Left lung (tissue), 14 donors: ENCODE measurements at places on chromosomes 5 and 9.

DNA sequence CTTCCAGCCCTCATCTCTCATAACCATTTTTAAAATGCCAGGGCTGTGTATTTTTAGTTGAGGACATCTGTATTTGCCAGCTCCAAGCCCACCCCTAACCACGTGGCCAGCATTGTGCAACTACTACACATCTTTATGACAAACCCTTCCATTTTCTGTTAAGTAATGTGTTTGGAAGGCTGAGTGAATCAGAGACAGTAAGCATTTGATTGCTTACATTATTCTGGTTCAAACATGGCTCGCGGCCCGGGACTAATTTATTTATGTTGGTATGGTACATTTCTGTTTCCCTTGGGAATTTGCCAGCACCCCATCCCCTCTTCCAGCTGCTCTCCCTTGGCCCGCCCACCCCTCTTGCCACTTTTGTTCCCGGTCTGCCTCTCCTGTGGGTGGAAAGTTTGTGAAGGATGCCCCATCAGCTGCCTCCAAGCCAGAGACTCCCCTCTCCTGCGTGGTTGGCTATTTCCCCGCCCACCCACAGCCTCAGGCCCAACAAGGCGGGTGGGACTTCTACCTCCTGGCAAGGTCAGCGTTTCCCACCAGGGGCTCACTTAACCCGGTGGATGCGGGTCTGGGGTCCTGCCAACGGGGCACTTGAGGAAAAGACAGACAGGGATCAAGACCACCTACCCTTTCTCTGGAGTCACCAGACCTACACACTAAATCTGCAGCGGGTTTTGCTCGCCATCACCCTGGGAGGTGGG, 162.2 kb downstream of the HSD17B3 start:
- DNase-seq, result peak; percentile 85
- no peaks in the 10 kb centered on the region for H3K27me3 ChIP-seq
- H3K36me3 ChIP-seq, result no peaks in the 10 kb centered on the region
- H3K27ac ChIP-seq, result no peak overlapping the region

GRCh38 chr5:73319036-73319435, 129.5 kb downstream of the FOXD1 start:
- no peaks in the 10 kb centered on the region for H3K4me1 ChIP-seq
- no peak for DNase-seq
- no peak overlapping the region for H3K4me3 ChIP-seq
- H3K27me3 ChIP-seq, result peaks cover 9% of the 10 kb centered on the region

- H3K4me3 ChIP-seq, result no peak overlapping the region
- peaks cover 75% of the 10 kb centered on the region for H3K4me1 ChIP-seq
- H3K36me3 ChIP-seq, result no peaks in the 10 kb centered on the region
- H3K27ac ChIP-seq, result peak overlapping the region; percentile 77
- no peak for DNase-seq
- H3K27me3 ChIP-seq, result no peaks in the 10 kb centered on the region
These were observed 94.0 kb downstream of the ZNF608 start for GRCh38 chr5:124652514-124652819.

GRCh38 chr5:95812074-95812471, 10.5 kb downstream of the GLRX start:
- DNase-seq, result peak; percentile 49
- no peaks in the 10 kb centered on the region for H3K27me3 ChIP-seq
- peaks cover 66% of the 10 kb centered on the region for H3K36me3 ChIP-seq
- H3K27ac ChIP-seq, result peak overlapping the region; percentile 52

- H3K4me1 ChIP-seq, result no peaks in the 10 kb centered on the region
- H3K4me3 ChIP-seq, result no peak overlapping the region
- H3K36me3 ChIP-seq, result peaks cover 41% of the 10 kb centered on the region
- no peaks in the 10 kb centered on the region for H3K27me3 ChIP-seq
These were observed 41.6 kb downstream of the KIAA1191 start for GRCh38 chr5:176319827-176320554.

GRCh38 chr5:135174315-135175096, 140.5 kb upstream of the PITX1 start:
- H3K27me3 ChIP-seq, result no peaks in the 10 kb centered on the region
- no peak overlapping the region for H3K4me3 ChIP-seq
- DNase-seq, result no peak
- no peak overlapping the region for H3K27ac ChIP-seq
- no peaks in the 10 kb centered on the region for H3K4me1 ChIP-seq

GRCh38 chr9:76310991-76311390, 83.2 kb downstream of the RFK start:
- no peak for DNase-seq
- H3K36me3 ChIP-seq, result no peaks in the 10 kb centered on the region
- no peaks in the 10 kb centered on the region for H3K27me3 ChIP-seq
- no peak overlapping the region for H3K27ac ChIP-seq

GRCh38 chr9:100368672-100369071, 15.9 kb upstream of the TEX10 start:
- H3K27ac ChIP-seq, result no peak overlapping the region
- no peaks in the 10 kb centered on the region for H3K36me3 ChIP-seq
- no peaks in the 10 kb centered on the region for H3K4me1 ChIP-seq
- DNase-seq, result no peak
- no peaks in the 10 kb centered on the region for H3K27me3 ChIP-seq
- H3K4me3 ChIP-seq, result no peak overlapping the region

DNA sequence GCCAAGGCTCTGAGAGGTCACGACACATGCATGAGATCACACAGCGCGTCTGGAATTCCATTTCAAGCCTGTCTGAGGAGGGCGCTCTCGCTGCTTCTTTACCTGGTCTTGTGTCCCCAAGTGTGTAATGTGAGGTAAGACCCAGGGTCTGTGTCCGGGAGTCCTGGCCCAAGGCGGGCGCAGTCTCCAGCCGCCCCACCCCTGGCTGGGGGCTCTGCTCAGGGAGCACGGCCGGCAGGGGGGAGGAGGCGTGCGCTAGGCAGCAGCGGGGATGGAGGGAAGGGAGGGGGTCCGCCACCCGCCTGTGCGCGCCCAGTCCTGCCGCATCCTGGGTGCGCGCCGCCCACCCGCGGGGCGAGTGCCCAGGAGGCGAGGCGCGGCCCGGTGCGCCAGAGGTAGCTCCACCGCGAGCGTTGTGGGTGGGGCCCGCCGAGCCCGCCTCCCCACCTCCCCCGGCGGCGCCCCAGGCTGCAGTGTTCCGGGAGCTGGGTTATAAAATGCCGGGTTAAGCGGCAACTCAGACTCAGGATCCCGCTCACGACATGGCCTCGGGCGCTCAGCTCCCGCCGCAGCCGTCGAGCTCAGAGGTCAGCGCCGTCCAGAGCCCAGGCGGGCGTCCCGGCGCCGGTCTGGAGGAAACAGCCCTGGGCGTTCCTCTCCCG, at the start of gene CCNI2:
CCNI2 (plus strand) TSS at position 473 of the 662 bp plus-strand sequence; CDS start at position 543, 70 bp downstream.
- H3K27me3 ChIP-seq, result peaks cover 26% of the 10 kb centered on the region
- peak; percentile 25 for DNase-seq
- H3K27ac ChIP-seq, result peak within 1 kb of the TSS; percentile 18
- H3K4me1 ChIP-seq, result peaks cover 11% of the 10 kb centered on the region

- no peaks in the 10 kb centered on the region for H3K4me1 ChIP-seq
- H3K27me3 ChIP-seq, result no peaks in the 10 kb centered on the region
- no peak for DNase-seq
- no peaks in the 10 kb centered on the region for H3K36me3 ChIP-seq
- no peak overlapping the region for H3K4me3 ChIP-seq
These were observed 172.7 kb upstream of the RIOK2 start for GRCh38 chr5:97355775-97356174.

DNA sequence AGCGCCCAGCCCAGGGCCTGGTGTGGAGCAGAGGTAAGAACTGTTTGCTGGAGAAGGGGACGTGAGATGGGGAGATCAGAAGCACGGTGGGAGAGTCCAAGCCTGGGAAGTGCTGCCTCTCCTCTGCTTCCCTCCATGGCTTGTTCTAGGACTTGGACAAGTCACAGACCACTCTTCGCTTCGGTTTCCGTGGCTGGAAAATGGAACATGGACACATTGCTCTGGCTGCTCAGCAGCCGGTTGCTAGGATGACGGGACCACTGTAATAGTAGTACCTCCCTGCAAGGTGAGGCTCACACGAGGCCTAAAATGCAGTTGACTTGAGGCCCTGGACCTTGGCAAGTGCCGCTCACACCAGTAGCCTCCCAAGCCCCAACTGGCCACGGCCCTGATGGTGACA, 175.8 kb upstream of the FSTL4 start:
- no peaks in the 10 kb centered on the region for H3K4me1 ChIP-seq
- H3K27me3 ChIP-seq, result no peaks in the 10 kb centered on the region
- no peak for DNase-seq
- H3K36me3 ChIP-seq, result no peaks in the 10 kb centered on the region
- H3K4me3 ChIP-seq, result no peak overlapping the region

GRCh38 chr9:77221431-77221830, 44.1 kb downstream of the VPS13A start:
- no peaks in the 10 kb centered on the region for H3K4me1 ChIP-seq
- no peak overlapping the region for H3K4me3 ChIP-seq
- H3K27ac ChIP-seq, result no peak overlapping the region
- DNase-seq, result no peak
- H3K36me3 ChIP-seq, result no peaks in the 10 kb centered on the region

- peak overlapping the region; percentile 70 for H3K27ac ChIP-seq
- no peak overlapping the region for H3K4me3 ChIP-seq
- peak; percentile 32 for DNase-seq
- peaks cover 9% of the 10 kb centered on the region for H3K4me1 ChIP-seq
- H3K36me3 ChIP-seq, result peaks cover 11% of the 10 kb centered on the region
- H3K27me3 ChIP-seq, result no peaks in the 10 kb centered on the region
These were observed 41.3 kb downstream of the PFDN1 start for GRCh38 chr5:140261403-140262171.

- H3K27me3 ChIP-seq, result no peaks in the 10 kb centered on the region
- H3K36me3 ChIP-seq, result no peaks in the 10 kb centered on the region
- H3K4me1 ChIP-seq, result no peaks in the 10 kb centered on the region
- H3K4me3 ChIP-seq, result no peak overlapping the region
- no peak for DNase-seq
- no peak overlapping the region for H3K27ac ChIP-seq
These were observed 41.0 kb upstream of the FBN2 start for GRCh38 chr5:128579093-128579492.

DNA sequence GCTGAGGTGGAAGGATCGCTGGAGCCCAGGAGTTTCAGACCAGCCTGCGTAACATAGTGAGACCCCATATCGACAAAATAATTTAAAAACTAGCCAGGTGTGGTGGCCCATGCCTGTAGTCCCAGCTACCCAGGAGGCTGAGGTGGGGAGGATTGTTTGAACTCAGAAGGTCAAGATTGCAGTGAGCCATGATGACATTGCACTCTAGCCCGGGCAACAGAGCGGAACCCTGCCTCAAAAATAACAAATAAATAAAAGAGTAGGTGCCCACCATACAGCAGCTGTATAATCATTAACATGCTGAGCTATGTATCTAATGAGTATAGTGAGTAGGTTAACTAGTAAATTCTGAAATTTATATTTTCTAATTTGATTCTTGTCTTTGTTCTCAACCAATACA, 11.0 kb upstream of the ATP6V0E1 start:
- H3K27me3 ChIP-seq, result peaks cover 5% of the 10 kb centered on the region
- no peaks in the 10 kb centered on the region for H3K4me1 ChIP-seq
- no peak overlapping the region for H3K4me3 ChIP-seq
- DNase-seq, result no peak

DNA sequence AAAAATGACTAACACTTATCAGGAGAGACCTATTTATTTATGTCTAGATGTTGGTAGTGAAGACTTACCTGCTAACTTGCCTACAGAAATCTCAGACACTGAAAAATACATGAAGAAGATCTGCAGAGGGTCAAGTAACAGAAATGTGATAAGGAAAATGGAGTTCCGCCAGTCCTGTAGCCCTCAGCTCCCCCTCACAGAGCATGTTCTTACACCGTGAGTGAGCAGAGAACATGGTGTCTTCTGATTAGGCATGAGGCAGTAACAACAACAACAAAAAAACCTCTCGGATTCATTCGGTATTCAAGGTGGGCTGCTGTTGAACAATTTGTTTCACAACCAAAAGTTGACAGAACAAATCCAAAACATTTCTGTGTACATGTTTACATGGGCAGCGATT, 162.0 kb upstream of the SNX2 start:
- H3K4me1 ChIP-seq, result no peaks in the 10 kb centered on the region
- no peaks in the 10 kb centered on the region for H3K36me3 ChIP-seq
- no peak for DNase-seq
- H3K27ac ChIP-seq, result no peak overlapping the region
- no peaks in the 10 kb centered on the region for H3K27me3 ChIP-seq

GRCh38 chr5:142777099-142777498, 6.9 kb downstream of the ARHGAP26 start:
- no peaks in the 10 kb centered on the region for H3K36me3 ChIP-seq
- H3K27ac ChIP-seq, result no peak overlapping the region
- no peaks in the 10 kb centered on the region for H3K27me3 ChIP-seq
- peaks cover 10% of the 10 kb centered on the region for H3K4me1 ChIP-seq
- DNase-seq, result no peak

DNA sequence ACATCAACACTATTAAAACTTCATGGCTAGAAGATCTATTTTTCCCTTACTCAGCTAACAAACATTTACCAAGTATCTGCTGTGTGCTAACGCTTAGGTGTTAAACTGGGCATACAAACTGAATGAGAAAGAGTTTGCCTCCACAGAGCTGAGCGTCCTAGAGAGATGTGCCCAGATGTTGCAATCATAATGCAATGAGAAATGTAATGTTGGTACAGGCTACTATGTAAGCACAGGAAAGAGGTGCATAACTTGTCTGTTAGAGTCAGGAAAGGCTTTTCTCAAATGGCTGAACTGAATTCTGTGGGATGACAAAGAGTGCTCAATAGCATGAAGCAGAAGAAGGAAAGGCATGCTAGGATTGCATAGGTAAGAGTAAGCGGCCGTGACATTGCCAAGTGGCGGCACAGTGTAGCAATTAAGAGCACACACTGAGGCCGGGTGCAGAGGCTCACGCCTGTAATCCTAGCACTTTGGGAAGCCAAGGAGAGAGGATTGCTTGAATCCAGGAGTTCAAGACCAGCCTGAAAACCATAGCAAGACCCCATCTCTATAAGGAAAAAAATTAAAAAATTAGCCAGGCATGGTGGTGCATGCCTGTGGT, 137.8 kb downstream of the MEF2C start:
- H3K27me3 ChIP-seq, result no peaks in the 10 kb centered on the region
- no peak for DNase-seq
- no peak overlapping the region for H3K27ac ChIP-seq

DNA sequence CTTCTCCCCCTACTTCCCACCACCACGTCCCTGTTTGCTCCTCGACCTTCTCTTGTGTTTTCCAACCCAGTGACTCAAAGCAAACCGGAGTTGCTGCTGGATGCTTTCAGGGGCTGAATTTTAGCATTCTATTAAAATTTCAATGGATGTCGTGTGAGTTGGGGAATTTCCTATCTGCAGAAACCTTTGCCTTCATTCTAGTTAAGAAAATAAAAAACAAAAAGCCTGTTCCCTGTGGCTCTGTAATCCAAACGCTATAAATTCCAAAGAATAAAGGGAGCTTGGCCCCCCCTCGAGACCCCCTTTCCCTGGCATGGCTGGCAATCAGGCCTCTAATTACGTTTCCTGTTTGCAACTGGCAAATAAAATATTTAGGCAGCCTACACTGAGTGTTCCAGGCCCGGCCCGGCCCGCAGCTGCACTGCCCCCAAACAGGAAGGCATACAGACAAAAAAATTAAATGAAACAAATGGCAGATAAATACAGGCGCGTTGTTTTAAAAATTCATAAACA, 139.4 kb upstream of the PPP1R26 start:
- no peak overlapping the region for H3K27ac ChIP-seq
- H3K4me1 ChIP-seq, result no peaks in the 10 kb centered on the region
- no peak overlapping the region for H3K4me3 ChIP-seq
- H3K27me3 ChIP-seq, result no peaks in the 10 kb centered on the region

- no peak overlapping the region for H3K27ac ChIP-seq
- no peak for DNase-seq
- no peaks in the 10 kb centered on the region for H3K36me3 ChIP-seq
- no peak overlapping the region for H3K4me3 ChIP-seq
- H3K4me1 ChIP-seq, result no peaks in the 10 kb centered on the region
These were observed 494.9 kb upstream of the MEF2C start for GRCh38 chr5:89377767-89378455.
